Anterior cingulate cortex (tissue), 58 donors: ENCODE measurements at places on chromosomes 7 and 10.

- DNase-seq: no peak
Measured at GRCh38 chr7:70459546-70459945, 672.4 kb upstream of the GALNT17 start.

DNA sequence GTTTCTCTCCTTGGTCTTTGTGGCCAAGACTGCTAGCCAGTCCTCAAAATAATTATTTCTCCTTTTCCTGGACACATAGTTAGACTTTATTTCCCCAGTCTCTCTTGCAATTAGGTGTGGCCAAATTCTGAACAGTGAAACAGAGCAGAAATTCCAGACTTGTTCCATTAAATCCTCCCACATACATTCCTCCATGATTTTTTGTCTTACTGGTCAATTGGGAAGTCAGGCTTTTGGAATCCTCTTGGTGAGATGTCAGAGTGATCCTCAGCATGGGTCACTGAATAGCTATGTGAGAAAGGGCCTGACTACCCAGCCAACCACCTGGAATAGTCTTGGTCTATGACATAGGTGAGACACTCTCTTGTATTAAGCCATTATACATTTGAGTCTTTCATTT lies 164.2 kb downstream of the DGKI start:
- DNase-seq: no peak

- no peak for DNase-seq
Measured at GRCh38 chr7:2821161-2821841, 22.8 kb downstream of the GNA12 start.

- no peak for DNase-seq
Measured at GRCh38 chr7:120280743-120281142, 7.8 kb downstream of the KCND2 start.

DNA sequence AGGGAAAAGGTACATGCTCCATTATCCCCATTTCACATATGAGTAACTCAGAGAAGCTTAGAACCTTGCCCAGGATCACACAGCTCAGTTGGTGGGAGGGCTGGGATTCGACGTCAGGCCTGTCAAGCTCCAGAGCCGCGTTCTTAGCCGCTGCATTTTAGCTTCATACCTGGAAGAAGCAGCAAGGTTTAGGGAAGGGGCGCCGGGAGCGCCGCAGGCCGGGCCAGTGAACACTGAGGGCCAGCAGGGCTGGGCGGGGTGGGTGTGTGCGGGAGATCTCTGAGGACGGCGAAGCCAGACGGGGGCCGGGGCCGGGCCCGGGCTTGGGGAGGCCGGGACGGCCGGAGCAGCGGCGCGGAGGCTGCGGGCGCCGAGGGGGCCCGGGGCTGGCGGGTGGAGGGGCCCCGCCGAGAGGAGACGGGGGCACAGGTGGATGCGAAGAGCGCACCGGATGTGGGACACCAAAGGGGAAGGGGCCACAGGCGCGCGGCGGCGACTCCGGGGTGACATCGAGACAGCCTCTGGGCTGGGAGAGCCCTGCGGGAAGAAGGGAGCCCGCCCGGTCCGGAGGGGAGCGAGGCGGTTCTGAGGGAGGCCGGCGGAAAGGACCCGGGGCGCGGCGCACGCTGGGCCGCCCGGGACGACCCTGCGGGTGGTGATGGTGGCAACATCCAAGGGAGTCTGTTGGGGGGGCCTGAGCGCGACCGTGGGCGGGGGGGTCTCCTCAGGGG lies 498 bp downstream of the NDST2 start:
- DNase-seq: no peak

- no peak for DNase-seq
Measured at GRCh38 chr7:141014125-141014523, 628 bp downstream of the MRPS33 start.

DNA sequence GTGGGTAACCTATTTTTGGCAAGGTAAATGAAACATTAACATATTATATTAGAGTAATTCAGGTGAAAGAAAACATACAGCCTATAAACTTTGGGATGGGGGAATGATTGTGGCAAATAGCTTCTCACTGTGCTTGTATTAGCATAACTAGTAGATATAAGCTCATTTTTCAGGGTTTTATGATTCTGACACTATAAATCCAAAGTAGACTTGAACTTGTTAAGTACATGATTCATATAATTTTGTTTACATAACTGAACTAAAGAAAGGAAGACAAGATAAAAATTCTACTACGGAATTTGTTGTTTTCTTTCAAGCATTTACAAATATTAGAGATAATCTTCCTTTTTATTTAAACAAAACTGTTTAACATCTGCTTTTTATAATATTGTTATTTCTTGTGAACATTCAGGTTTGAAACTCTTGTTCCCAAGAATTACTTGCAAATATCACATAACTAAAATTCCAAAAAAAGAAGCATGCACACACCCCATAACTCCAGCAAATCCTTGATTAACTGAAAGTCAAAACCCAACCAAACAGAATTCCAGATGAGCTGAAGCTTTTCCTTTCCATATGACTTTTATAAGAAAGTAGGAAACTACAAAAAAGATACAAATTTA lies 142.3 kb downstream of the JAZF1 start:
- no peak for DNase-seq

DNA sequence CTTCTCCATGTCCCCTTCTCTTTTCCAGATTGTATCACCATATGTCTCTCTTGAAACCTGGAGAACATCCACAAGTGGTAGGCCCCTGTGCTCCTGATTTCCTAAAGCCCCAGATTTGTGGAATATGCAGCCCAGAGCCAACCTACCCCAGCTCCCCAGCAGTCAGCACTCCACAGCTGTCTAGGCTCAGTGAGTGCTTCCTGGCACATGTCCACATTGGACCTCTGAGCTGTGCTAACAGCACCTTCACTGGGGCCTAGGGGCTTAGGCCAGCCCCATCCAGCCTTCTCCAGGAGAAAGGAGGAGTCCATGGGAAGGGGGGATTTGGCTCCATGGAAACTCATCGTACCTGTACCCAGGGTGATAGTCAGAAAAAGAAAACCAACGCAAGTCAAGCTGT lies 192.7 kb downstream of the FGFR2 start:
- no peak for DNase-seq

- no peak for DNase-seq
Measured at GRCh38 chr7:129559564-129559963, 52.0 kb upstream of the NRF1 start.

- no peak for DNase-seq
Measured at GRCh38 chr7:7264306-7265040, 82.1 kb downstream of the C1GALT1 start.

DNA sequence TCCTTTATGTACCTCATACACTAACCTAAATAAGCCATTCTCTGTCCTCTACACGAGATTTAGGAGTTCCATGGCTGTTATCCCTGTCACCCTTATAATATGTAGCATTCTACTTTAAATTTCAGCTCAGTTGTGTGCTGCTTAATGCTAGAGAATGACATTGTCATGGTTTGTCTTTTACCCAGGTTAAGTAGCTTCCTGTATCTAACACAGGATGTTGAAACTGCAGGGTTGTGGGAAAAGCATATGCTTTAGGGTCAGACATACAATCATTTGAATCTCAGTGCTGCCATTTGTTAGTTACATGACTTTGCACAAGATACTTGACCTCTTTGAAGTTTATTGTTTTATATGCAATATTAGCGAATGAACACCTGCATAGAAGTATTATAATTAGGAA lies 235.1 kb upstream of the CACNA2D1 start:
- DNase-seq: no peak

DNA sequence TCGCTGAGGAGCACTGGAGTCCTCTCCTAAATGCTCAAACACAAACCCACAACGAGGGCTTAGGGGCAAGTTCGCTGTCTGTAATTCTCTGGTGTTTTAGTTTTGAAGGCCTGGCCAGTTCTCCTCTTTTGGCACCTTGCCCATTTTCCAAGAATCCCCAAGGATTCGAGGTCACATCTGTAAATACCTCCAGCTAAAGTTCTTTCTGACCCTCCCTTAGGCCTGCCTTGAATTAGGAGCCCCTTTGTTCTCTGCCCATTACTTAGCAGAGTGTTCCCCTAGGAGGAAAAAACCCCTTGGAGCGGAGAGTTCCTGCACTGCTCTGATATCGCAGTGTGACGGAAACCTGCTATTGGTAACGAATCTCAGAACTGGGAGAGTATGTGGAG lies 743 bp upstream of the PYROXD2 start:
- no peak for DNase-seq

DNA sequence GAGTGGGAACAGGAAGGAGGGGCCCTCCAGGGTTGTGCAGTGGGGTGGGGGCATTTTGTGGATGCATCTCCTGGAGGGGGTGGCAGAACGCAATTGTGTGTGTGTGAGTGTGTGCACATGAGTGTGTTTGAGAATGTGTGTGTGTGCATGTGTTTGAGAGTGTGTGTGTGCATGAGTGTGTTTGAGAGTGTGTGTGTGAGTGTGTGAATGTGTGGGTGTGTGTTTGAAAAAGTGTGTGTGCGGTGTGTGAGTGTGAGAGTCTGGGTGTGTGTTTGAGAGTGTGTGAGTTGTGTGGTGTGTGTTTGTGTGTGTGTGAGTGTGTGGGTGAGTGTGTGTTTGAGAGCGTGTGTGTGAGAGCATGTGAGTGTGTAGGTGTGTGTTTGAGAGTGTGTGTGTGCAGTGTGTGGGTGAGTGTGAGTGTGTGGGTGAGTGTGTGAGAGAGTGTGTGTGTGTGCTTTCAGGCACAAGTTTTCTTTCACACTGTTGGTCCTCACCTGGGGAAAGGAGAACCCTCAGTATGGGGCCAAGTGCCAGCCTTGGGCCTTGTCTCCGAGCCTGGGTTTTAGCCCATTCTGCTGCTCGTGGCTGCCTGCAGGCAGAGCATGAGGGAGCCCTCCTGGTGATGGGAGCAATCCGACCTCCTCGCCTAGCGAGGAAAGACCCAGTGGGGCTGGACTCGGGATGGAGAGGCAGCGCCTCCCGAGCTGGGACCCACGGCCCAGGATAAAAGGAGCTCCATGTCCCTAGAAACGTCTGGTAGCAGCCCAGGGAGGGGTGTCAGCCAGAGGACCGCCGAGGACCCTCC lies 35.6 kb downstream of the CDH23 start:
- DNase-seq: no peak

GRCh38 chr7:922334-923107 lies 32.0 kb downstream of the ADAP1 start:
- no peak for DNase-seq

GRCh38 chr10:110893559-110894179 lies 21.9 kb downstream of the PDCD4 start:
- no peak for DNase-seq

DNA sequence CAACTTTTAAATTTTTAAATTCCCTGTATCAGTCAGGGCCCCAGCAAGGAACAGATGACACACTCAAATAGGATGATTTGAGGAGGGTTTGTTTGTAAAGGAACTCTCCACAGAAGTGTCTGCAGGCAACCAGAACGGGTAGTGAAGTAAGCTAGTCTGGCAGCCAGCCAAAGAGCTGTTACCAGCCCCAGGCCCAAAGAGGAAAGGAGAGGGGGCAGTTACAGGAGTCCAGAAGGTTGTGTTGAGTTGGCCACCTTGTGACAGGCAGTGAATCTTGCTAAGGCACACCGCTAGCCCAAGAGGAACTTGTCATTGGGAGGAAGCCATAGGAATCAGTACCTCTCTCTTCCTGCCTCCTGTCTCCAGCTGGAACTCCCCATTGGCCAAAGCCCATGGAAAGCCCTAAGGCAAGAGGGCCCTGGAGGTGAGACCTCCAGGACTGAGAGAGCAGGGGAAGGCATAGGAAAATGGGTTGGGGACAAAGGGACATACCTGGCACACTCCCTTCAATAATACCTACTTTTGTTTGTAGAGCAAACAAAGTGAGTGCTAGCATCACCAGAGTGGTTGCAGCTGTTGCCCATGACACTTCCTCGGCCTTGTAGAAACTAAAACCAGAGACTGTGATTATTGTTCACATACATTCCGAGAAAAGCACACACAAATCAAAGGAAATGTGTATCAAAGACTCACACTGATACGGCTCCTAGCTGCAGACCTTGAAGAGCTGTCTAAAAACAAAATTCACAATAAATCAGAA lies 25.4 kb upstream of the GATAD1 start:
- DNase-seq: no peak

DNA sequence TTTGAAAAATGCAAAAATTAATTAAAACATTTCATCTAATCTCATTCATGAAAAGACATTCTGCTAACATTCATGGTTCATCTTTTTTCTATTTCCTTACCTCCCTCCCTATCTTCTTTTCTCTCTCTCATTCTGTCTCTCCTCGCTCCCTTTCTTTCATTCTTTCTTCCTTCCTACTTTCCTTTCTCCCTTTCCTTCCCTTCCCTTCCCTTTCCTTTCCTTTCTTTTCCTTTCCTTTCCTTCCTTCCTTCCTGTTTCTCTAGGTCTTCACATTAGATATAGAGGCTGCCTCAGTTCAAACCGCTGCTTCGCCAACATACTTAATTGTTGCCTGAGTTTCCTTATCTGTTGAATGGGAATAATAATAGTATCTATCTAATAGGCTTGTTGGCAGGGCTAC lies 21.9 kb downstream of the SFRP4 start:
- no peak for DNase-seq

- DNase-seq: no peak
Measured at GRCh38 chr10:128875030-128875744, 591.9 kb upstream of the MGMT start.

GRCh38 chr7:19336836-19337383 lies 191.7 kb upstream of the FERD3L start:
- no peak for DNase-seq

DNA sequence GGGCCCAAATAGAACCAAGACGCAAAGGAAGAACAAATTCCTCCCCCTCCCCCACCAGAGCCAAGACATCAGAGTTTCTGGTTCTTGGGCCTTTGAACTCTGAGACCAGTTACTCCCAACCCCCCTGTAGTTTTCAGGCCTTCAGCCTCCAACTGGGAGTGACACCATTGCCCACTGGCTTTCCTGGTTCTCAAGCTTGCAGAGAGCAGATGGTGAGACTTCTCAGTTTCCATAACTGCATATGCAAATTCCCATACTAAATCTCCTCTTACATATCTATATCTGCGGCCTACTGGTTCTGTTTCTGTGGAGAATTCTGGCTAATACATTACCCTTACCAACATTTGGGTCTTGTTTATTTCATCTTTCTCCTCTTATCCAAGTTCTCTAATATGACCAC lies 762.9 kb downstream of the GRM8 start:
- no peak for DNase-seq

DNA sequence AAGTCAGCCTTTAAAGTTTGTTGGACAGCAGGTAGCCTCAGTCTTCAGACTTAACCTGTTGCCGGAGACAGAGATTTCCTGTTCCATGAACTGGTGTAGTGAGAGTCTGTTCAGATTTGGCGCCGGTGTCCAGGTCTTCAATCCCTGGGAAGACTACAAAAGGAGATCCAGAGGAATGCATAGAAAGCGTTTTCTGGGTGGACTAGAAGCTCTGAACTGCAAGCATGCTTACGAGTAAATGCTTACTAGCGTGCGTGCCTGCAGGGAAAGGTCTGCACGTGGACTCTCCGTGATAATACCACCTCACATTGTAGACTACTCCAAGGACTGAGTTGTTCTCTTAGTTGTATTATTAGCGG lies 878 bp downstream of the GLRX3 start:
- no peak for DNase-seq

GRCh38 chr10:110207011-110207804 lies at the start of gene MXI1:
Gene MXI1 (plus strand): TSS chr10:110207605. CDS start chr10:110207809, 204 bp downstream.
- peak; percentile 68 for DNase-seq
